ENCODE measurements at places on chromosomes 6 and 20.

DNA sequence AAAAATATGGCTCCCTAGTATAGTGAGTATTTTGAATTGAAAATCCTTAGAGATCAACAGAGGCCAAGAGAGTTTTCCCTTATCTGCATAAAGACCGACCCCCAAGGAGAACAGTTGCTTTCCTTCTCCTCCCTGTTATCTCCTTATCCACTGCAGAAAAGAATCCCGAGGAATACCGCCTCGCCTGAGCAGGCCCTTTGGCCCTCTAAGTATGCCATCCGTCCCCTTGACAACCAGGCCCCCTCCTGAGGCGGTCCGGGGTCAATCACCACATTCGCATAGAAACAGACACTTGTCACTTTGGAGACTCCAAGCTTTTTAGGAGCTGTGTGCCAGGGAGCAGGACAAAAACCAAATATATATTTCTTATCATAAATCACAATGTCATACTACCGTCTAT lies 15.9 kb upstream of the GGTLC1 start:
- no peak for DNase-seq

DNA sequence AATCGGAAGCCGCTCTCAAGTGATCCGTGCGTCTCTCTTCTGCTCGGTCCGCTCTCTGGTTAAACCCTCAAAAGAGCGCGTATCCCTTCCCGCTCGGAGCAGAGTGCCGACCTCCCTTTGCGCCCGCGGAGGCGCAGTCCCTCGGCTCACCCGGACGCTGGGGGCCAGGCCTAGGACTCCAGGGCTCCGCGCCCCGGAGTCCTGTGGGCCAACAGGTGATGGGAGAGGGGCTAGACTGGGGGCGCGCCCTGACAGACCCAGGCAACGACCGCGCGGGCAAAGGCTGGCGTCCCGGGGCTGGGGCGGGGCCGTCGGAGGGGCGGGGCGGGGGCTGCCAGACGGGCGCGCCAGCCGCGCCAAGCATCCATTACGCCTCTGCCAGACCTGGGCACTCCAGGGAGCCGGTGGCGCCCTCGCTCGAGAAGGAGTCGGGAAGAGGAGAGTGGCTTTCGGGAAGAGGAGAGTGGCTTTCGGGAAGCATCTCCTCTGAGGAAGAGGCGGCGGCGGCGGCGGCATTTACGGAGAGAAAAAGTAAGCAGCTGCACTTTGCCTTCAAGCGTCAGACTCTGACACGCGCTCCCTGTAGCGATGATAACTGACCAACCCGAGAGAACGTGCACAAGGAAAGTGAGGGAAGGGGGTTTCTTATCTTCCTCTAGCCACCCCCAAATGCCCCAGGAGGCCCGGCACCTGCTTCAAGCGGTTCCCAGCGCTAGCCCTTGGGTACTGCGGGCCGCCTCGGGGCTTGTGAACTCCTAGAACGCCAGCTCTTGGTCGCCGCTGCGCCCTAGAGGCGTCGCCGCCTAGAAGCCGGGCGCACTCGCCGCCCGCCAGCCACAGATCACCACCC lies 2.6 kb downstream of the EPHA7 start:
- no peak for DNase-seq

DNA sequence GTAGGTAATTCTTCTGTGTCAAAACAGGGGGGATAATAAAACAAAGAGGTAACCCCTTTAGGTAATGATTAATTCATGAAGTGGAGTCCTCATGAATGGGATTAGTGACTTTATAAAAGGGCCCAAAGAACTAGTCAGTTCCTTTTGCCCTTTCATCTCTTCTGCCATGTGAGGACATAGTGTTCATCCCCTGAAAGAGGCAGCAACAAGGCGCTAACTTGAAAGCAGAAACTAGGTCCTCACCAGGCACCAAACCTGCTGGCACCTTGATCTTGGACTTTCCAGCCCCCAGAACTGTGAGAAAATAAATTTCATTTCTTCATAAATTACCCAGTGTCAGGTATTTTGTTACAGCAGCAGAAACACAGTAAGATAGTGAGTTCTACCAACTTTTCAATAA lies 16.4 kb upstream of the BRPF3 start:
- no peak for DNase-seq

DNA sequence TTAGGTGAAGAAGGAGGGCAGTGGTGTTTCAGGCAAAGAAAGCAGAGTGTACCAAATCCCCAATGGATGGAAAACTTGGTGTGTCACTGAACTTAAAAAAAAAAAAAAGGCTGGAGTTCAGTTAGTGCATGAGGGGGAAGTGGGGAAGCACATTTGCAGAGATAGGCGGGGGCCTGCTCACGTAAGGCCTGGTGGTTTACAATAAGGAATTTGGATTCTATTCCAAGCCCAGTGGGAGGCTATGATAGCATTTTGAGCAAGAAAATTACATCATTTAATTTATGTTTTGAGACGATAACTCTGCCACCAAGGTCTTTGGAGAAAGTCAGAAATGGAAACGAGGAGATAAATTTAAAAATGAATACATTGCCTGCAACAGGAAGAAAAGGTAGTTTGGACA lies 225.5 kb downstream of the EYA4 start:
- DNase-seq, result no peak

DNA sequence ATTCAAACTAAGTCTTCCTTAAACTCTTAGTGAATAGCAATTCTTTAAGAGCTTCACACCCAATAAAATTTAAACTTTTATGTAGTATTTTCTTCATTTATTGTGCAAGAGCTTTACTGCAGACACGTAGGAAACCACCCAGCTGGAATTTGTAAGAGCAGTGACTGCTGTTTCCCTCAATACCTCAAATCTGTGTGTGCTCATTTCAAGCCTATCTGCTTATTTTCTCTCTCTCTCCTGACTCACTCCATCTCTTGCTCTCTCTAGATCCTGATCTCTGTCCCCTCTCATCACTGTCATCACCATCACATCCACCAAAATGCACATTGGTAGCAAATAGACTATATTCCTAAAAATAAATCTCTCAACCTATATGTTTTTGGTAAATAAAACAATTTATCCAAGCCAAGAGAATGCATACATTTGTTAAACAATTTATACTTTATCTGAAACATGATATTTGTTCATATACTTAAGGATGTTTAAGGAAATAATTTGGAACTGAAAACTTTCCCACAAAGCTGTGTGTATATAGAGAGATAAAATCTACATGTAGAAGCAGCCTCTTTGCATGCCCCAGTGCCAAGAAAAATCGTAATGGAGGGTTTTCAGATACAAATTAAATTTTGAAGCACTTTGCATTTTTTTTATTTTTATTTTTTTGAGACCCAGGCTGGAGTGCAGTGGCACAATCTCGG lies 273.0 kb downstream of the TFAP2A start:
- DNase-seq, result no peak

- DNase-seq, result no peak
Measured at GRCh38 chr6:5506149-5506548, 244.8 kb downstream of the FARS2 start.

DNA sequence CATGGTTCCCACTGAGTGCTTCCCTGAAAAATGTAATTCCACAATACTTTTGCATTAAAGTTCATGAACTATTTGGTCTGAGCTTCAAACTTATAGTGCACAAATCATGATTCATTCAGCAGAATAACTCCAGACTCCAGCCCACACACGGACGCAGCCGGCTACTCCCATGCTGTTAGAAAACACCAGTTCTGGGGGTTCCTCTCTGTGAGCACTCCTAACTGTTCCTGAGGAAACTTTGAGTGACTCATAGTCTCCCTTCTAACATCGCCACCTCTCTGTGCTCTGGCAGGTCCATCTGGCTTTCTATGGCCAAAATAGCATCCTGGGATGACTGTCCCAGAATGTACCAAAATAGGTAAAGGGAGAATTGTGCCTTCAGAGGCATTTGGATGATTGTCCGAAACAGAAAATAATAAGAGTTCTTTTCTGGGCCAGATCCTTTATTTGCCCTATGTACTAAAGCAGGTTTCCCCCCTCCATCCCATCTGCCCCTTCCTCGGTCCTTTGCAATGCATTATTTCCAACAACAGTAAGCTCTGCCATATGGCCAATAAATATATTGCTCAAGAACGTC lies 32.3 kb upstream of the LY86 start:
- DNase-seq, result no peak

DNA sequence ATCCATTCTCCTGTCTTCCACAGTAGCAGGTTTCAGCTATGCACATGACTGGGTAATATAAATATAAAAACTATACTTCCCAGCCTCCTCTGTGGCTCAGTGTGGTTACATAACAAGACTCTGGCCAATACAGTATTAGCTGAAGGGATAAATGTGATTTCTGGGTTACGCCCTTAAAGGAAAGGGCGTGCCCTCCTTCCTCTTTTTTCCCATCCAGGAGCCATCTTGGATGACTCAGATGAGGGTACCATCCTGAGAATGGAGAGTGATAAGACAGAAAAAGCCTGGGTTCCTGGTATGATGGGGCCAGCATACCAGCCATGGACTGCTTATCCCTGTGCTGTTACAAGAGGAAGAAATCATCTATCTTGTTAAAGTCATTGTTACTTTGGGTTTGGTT lies 123.3 kb downstream of the NFATC2 start:
- no peak for DNase-seq

DNA sequence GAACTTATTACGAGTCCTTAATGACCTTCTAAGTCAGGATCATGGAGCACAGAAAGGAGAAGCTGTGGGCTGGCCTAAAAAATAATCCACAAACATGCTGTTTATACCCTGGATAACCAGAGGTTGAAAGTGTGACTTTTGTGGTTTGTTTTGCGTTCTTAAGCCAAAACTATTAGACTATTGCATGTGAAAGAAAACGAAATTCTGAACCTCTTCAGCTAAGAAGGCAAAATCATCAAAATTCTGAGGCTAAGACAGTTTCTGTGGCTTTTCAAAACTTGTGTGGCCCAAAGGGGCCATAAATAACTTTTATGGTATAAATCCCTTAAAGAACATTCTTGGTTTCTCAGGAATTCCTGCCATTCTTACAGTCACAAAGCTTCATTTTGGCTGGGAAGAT lies 251.0 kb downstream of the UST start:
- DNase-seq, result no peak

GRCh38 chr20:33828967-33829560 lies 17.9 kb downstream of the CHMP4B start:
- DNase-seq, result no peak

DNA sequence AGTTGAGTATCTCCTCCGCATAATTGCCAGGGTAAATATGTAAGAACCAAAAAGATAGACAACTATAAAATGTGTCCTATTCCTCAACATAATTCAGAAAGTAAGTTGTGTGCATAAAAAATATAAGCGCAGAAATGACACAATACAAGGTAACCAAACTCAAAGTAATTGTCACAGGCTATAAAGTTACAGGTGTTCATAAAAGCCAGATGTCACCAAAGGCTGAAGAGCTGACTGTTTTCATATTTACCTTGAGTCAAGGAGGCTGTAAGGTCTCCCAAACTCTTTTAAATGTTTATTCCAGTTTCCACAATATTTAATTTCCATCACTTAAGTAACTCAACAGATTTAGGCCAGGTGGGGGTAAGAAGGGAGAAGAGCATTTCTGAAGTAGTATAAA lies 192.2 kb upstream of the MARCKS start:
- no peak for DNase-seq

DNA sequence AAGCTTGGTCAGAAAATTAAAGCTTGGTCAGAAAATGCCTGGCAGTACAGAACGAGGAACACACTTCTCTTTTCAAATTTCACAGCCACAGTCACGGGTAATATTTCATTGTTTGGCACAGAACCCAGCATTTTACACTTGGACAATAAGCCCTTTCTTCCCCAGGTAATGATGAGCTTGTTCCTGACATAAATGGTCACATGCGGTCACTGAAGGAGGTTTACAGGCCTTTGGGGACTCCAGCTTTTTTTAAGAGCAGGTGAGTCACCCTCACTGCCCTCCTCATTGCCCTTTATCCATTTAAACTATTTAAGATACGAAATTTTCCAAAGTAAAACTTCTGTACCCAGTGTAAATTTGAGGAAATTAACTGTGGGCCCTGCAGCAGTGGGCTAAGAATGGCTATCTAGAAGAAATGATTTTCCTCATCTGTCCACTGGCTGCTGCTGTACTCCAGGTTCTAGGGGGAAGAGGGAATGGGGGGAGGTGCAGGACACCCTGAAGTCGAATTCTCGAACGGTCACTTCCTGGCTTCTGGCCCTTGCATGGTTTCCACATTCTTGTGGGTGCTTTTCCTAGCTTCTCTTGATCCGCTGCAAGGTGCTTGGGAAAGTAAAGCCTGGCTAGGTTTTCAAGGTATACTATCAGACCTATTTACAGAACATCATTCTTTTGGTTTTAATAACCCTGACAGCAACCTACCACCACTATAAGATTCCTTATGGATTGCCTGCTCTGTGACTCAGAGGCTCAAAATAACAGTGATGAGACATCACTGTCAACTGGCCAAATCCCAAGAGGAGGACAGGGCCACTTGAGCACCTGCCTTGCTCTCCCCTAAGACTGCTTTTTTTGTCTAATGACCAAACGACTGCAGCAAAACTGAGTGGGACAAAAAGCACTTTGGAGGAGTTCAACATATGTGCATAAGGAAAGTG lies 75.8 kb downstream of the PREP start:
- no peak for DNase-seq

GRCh38 chr20:35062478-35062877 lies 30.1 kb downstream of the TRPC4AP start:
- no peak for DNase-seq

- DNase-seq, result no peak
Measured at GRCh38 chr6:119527231-119527578, 177.6 kb upstream of the MAN1A1 start.

DNA sequence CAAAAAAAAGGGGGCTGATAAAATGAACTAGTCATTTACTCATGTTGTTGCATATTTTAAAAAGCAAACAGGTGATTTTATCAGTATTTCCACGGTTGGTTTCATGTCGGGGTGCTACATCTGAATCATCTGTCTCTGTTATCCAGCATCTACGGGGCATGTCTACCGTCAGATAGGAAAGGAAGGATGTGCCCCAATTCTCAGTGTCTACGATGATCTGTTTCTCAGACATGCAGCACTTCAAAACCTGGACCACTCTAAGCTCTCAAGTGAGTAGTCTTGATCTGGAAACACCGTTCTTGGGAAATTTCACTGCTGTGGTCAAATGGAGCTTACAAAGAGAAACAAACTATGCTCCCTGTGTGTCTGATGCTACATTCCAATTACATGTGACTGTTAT lies 240.3 kb upstream of the TAB2 start:
- DNase-seq, result no peak

- DNase-seq, result no peak
Measured at GRCh38 chr20:3328501-3328900, 79.0 kb downstream of the DNAAF9 start.

DNA sequence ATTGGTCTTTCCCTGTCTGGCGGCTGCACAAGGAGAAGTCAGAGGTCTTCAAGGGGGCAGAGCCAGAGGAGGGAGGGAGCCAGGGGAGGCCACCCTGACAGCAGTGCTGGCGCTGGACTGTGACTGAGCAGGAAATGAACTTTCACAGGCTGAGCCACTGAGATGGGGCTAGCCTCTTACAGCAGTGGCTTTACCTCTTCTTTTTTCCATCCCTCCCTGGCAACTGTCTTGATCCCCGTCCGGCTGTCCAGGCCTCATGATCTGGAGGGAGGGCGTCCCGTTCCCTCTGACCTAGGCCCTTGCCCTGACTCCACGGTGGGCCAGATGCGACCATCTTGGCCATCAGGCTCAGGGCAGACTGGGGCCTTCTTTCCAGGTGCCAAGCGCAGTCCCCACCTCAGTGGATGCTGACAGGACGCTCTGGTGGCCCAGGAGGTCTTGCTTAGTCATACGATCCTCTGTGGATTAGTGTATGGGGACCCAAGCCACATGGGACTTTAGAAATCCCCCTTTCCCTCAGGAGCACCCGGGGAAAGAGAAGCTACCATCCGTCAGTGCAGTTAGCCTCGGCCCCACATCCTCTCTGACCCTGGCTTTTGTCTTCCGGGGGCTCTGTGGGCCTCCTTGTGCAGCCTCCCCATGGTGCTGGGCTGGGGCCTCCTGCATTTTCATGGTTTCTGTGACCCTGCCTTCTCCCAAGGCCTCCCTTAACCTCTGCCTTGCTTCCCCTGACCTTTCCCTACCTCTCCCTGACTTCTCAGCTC lies 57.4 kb upstream of the CCDC167 start:
- DNase-seq, result no peak
